ENCODE measurements at places on chromosomes 1 and 21.

GRCh38 chr1:33736496-33736895 is 127.4 kb upstream of the HMGB4 start:
- DNase-seq: no peak

DNA sequence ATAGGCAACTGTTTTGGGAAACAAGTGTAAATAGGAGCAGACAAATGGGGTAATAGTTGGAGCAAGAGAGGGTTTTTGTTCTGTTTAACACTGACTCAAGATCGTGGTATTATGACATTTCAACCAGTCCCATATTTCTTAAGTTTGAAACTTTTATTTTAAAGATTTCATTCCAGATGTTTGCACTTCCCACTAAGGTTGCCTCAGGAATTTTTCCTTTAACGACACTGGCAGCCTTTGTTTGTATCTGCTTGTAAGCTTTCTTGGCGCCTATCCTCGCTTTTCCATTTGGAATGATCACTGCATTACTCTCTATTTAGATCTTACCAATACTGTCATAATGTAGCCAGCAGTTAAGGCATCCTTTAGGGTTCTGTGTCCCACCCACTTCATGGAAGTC is 67.7 kb downstream of the ALG6 start:
- DNase-seq: no peak

- peak; percentile 84 for DNase-seq
Observed at GRCh38 chr1:23525558-23526250, 5.3 kb downstream of the E2F2 start.

- no peak for DNase-seq
Observed at GRCh38 chr1:21774835-21775549, 8.0 kb downstream of the USP48 start.

DNA sequence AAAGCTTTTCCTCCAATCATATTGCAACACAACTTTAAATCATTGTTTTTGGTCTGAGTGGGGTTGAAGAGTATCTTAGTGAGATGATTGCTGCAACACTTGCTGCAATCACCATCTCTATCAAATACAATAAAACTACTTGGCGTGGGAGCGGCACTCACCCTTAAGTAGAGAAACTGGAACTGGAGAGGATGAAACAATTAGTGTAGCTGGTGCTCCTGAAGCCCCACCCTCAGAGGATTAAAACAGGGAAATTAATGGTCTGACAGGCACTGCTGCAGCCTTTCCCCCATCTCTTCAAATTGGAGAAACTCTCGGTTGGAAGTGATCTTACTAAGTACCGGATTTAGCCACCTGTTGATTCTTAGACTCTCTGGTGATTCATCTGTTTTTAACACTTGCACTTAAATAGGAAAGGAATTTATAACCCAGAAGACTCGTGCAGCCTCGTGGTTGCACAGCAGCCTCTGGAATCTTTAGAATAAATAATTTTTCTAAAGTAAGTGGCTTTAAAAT is 80.5 kb upstream of the KIF26B start:
- DNase-seq: no peak

DNA sequence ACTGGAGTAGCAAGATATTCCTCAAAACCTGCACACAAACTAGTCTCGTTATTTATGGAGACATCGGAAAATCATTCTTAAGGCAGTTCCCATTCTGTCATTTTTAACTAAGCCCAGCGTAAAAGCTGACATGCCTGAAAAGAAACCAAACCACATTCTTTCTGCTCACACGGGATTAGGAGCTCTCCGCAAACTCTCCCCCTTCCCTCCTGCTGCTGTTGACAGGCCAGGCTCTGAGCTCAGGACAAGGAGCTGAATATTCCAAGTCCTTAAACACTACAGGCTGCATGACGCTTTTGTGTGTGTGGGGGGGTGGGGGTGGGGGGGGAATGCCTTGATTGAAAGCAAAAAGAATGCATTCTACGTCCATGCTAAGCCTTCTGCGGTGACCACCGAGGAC is 5.2 kb downstream of the OLIG1 start:
- no peak for DNase-seq

- DNase-seq: no peak
Observed at GRCh38 chr21:15212206-15212605, 147.4 kb upstream of the NRIP1 start.

GRCh38 chr1:4177425-4178150 is 277.5 kb upstream of the C1orf174 start:
- no peak for DNase-seq

GRCh38 chr1:21781815-21782348 is 1.1 kb downstream of the USP48 start:
- DNase-seq: no peak

DNA sequence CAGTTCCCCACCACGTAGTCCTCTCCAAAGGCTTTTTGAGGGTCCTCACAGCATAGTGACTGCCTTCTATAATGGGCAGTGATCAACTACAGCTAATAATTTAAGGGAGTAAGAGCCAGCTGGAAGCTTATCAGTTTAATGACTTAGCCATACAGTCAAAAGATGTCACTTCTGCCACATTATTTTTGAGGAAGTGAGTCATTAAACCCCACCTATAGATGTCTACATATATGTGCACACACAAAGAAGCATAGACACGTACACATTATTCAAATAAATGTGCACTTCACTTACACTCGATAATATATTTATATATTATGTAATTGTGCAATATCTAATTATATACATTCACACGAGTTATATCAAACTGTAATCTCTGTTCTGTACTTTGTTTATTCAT is 1704.7 kb downstream of the KCNT2 start:
- DNase-seq: no peak

DNA sequence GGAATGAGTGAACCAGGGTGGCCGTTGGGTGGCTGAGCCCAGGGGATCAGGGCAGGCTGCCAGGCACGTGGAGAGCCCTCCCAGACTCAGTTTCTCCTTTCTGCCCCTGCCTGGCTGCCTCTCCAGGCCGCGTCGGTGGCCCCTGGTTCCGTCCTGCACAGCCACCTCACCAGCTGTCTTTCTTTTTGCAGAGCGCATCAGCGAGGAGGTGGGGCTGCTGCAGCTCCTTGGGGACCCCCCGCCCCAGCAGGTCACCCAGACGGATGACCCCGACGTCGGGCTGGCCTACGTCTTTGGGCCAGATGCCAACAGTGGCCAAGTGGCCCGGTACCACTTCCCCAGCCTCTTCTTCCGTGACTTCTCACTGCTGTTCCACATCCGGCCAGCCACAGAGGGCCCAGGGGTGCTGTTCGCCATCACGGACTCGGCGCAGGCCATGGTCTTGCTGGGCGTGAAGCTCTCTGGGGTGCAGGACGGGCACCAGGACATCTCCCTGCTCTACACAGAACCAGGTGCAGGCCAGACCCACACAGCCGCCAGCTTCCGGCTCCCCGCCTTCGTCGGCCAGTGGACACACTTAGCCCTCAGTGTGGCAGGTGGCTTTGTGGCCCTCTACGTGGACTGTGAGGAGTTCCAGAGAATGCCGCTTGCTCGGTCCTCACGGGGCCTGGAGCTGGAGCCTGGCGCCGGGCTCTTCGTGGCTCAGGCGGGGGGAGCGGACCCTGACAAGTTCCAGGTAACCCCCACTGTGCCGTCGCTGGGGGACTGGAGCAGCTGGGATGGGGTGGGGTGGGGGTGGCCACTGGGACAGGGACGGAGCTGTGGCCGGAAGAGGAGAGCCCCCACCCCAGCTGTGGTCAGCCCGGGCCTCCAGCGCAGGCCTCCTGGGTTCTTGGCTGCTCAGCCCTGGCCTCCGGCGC is 63.3 kb downstream of the COL18A1 start:
- no peak for DNase-seq

DNA sequence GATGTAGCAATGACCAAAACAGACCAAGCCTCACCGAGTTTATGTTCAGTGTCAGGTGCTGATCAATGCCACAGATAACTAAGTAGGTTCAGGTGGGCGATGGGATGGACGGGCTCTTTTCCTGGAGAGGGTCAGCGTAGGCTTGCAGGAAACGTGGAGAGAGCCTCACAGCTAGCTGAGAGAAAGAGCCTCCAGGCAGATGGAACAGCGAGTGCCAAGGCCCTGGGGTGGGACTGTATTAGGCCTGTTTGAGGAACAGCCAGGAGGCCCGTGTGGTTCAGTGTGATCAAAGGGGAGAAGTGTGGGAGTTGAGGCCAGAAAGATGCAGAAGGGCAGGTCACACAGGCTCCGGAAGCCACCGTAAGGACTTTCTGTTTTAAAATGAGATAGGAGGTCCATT is 7.3 kb upstream of the UTS2 start:
- no peak for DNase-seq

DNA sequence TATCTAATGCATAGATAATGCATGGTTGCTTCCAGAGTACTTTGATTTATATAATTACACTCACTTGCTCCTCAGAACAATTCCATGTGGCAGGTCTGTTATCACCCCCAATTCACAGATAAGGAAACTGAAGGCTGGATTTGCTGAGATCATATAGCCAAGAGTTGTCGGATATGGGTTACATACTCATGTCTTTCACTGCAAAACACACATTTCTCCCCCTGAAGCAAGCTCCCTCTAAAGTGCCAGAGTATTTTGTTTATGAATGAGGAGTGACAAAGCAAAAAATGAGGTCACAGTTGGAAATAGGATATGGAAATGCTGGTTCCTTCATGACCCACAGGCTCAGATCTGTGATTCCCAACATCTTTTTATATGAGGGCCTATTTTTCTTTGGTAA is 134.2 kb downstream of the ROR1 start:
- no peak for DNase-seq

DNA sequence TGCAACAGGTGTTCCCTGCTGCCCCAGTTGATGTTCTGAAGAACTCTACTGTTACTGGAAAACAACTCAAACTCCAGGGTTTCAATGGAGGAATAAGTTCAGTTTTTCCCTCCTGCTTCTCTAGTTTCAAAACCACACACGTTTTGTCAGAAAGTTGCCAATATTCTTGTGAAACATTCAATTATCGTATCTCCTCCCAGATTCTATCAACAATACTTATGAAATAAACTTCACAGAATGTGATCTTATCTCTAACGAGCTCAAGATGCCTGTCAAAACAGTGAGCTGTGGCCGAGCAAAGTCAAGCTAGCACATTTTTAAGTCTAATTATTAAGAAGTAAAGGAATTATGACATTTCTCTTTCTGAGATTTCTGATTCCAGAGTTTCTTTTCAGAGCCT is 4.7 kb downstream of the OR2B11 start:
- no peak for DNase-seq

- DNase-seq: peak; percentile 70
Observed at GRCh38 chr1:41810446-41810845, 108.3 kb downstream of the HIVEP3 start.

GRCh38 chr1:89633800-89634625 is 1.1 kb downstream of the LRRC8C start:
- DNase-seq: no peak

DNA sequence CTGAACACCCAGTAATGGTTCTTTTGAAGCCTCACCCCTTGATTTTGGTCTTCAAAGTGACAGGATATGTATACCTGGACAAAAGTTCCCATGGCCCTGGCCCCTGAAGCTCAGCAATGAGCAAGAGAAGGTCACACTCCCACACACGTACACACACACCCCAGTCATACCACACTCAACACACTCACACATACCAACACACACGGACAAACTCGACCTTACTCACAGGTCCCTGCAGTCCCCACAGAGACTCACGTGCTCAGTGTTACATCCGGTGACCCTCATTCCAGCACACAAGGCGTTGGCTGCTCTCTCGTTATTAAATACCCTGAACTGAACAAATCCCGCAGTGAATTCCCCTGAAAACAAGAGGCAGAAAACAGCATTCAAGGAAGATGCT is 5.9 kb downstream of the ITLN1 start:
- DNase-seq: no peak

GRCh38 chr1:55584526-55585401 is 369.6 kb upstream of the USP24 start:
- no peak for DNase-seq

GRCh38 chr1:202362212-202362611 is 13.7 kb downstream of the PPP1R12B start:
- DNase-seq: no peak
